Hypothalamus (tissue), 51 donors: ENCODE measurements at places on chromosomes 6 and 20.

DNA sequence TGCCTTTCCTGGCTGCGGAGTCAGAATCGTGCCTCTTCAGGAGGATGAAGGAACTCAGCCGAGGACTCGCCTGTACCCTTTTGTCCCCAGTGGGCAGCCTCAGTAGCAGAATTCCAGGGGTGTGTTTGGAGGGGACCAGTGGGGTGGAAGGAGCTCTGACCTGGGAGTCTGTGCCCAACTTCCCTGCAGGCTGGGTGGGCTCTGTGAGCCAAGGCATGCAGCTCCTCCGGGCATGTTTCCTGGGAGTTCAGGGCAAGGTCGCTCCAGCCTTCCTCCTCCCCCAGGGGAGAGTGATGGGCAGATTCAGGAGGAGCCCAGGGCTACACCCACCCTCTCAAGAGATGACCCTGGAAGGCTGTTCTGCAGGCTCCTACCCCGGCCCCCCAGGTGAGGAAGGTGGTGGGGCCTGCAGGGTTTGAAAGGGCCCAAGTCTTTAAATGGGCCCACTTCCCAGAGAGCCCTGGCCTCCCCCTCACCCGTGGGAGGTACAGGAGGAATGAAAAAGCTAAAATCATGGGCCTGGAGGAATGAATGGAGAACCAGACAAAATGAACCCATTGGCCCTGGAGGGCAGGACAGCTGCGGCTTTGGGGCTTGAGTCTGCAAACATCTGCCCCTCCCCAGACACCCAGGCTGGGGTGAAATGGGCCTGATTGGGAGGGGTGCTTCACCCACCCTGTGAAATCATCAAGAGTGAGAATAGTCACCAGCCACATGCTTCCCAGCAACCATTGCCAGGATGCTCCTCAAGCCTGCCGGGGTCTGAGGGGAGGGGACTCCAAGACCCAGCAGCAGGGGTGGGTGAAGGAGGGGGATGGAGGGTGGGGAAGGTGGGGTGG is 77.6 kb upstream of the PMEPA1 start:
- no peak for DNase-seq

- DNase-seq = no peak
These were observed 43.5 kb downstream of the ZFAND3 start for GRCh38 chr6:37862992-37863391.

DNA sequence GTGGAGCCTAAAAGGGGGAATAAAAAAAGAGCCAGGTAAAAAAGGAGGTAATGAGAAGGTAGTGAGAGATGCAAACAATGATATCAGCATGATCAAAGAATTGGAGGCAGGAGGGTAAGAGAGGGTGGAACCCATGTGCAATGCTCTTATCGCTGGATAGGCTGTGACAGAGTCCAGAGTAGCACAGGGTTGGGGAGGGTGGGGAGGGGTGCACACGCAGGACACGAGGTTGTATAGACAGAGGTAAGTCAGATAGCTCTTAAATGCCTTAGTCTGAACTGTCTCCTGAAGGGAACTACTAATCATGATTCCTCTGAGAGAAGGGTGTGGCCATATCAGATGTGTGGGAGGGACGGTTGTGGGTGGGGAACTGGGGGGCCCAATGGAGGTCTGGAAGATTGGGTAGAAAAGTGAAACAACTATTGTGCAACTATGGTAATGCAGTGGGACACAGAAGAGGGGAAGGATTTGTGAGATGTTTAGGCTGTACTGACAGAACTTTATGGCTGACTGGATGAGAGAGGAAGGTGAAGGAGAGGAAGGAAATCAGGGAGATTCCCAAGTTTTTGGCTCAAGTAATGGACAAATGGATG is 354.8 kb downstream of the BTBD9 start:
- no peak for DNase-seq

DNA sequence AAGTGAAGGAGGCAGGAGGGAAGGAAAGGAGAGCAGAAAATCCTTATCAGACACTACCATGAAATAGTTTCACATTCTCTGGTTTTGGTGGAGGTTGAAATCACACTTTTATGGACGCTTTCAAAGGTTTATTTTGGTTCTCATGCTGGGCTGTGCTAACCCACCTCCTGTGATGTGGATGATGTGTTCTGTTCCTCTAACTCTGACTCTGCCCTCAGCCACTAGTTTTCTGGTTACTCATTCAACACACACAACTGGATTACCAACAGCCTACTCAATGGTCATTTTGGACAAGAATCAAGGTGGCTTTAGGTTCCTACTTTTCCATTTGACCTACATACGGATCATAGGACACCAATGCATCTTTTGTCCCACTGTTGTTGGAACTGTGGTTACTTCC is 522.1 kb upstream of the BTBD3 start:
- DNase-seq = no peak

DNA sequence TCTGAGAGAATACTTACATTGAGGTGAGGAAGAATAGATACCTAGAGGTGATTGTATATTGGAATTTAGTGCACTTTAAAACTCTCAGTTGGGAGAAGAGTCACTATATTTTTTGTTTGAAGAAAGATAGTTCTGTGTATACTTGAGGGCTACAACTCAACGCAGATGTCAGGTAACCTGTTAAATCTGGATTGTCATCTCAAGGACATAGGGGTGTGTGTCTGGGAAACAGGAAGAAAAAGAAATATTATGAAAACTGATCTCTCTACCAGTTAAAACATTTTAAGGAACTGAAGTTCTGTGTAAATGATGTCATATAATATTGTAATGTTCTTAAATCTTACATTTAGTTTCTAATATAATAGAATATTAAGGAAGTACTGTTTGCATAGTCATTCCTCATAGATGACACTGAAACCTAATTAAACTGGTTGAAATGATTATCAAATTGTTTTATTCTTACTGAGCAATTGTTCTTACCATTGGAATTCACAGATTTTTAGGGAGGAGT is 86.2 kb downstream of the SMAP1 start:
- no peak for DNase-seq

DNA sequence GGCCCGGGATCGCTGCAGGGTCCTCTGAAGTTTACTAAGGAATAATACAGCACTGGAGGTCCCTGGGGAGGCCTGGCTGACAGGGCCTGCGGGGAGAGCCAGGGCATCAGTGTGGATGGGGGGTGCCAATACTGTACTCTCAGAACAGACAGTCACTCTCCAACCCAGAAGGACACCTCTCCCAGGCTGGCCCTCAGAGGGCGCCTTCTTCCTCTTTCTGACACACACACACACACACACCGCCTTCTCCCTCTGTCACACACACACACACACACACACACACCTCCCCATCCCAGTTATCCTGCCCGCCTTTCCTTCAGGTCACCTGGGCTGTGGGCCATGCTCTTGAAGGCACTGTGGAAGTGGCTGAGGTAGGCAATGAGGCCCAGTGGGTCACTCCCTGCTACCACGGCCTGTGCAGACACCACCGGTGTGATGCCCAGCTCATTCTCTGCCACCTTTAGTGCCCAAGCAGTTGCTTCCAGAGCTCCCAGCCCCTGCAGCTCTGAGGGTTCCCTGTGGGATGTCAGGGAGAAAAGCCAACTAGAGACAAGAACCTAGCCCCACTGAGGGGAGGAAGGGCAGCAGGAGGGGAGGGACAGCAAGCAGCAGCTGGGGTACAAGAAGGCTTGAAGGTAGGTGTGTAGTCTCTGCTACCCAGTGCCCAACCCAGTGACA is 7.5 kb downstream of the SMPD2 start:
- no peak for DNase-seq
